ENCODE measurements at places on chromosomes 2 and 18. TPM values are rescaled to one million over a fixed set of nuclear protein-coding genes. Genes with fewer than 3 reads are reported as not detected.

The MROH2A gene
- total RNA-seq: not detected

The ITPRIPL1 gene
- 3.6 TPM for total RNA-seq

The AMER3 gene
- total RNA-seq: not detected

The POTEI gene
- not detected for total RNA-seq

The CRYGC gene
- not detected for total RNA-seq

The VIL1 gene
- total RNA-seq: not detected

The FKBP1B gene
- total RNA-seq: 13.7 TPM

The CCL20 gene
- total RNA-seq: 158 TPM

The EFHD1 gene
- total RNA-seq: 1.2 TPM

The APCDD1 gene
- not detected for total RNA-seq

The SPIRE1 gene
- total RNA-seq: 74.5 TPM

The KIF3C gene
- total RNA-seq: 1.9 TPM

The PLEK gene
- total RNA-seq: not detected

The CTNNA2 gene
- not detected for total RNA-seq

The CHST9 gene
- 1.3 TPM for total RNA-seq

The PREB gene
- 43.6 TPM for total RNA-seq

The RNF152 gene
- total RNA-seq: 31.6 TPM

The CFAP65 gene
- under 0.01 TPM for total RNA-seq

The SEPTIN2 gene
- total RNA-seq: 220 TPM

The GPAT2 gene
- total RNA-seq: 1.5 TPM

The NPHP1 gene
- total RNA-seq: 3.4 TPM

The LCLAT1 gene
- total RNA-seq: 13.3 TPM

The CCBE1 gene
- 1.9 TPM for total RNA-seq

The DSEL gene
- 1.3 TPM for total RNA-seq

The SLC4A5 gene
- 0.24 TPM for total RNA-seq

The DLX1 gene
- not detected for total RNA-seq

The RNF181 gene
- 249 TPM for total RNA-seq

The GKN2 gene
- not detected for total RNA-seq

The TMEM163 gene
- total RNA-seq: 0.72 TPM

The AQP12B gene
- not detected for total RNA-seq

The AP1S3 gene
- 51.8 TPM for total RNA-seq

The TOGARAM2 gene
- under 0.01 TPM for total RNA-seq

The EMILIN1 gene
- 0.24 TPM for total RNA-seq

The ST8SIA5 gene
- total RNA-seq: not detected

The EVX2 gene
- total RNA-seq: not detected

The NTSR2 gene
- not detected for total RNA-seq

The SERPINB8 gene
- 8.3 TPM for total RNA-seq
